ENCODE measurements at places on chromosomes 6 and 20.

GRCh38 chr20:48478370-48478769 is 349.4 kb downstream of the PREX1 start:
- H3K36me3 ChIP-seq: no peaks in the 10 kb centered on the region
- H3K27me3 ChIP-seq: peaks cover 29% of the 10 kb centered on the region
- H3K4me1 ChIP-seq: peaks cover 2% of the 10 kb centered on the region
- H3K27ac ChIP-seq: no peak overlapping the region

DNA sequence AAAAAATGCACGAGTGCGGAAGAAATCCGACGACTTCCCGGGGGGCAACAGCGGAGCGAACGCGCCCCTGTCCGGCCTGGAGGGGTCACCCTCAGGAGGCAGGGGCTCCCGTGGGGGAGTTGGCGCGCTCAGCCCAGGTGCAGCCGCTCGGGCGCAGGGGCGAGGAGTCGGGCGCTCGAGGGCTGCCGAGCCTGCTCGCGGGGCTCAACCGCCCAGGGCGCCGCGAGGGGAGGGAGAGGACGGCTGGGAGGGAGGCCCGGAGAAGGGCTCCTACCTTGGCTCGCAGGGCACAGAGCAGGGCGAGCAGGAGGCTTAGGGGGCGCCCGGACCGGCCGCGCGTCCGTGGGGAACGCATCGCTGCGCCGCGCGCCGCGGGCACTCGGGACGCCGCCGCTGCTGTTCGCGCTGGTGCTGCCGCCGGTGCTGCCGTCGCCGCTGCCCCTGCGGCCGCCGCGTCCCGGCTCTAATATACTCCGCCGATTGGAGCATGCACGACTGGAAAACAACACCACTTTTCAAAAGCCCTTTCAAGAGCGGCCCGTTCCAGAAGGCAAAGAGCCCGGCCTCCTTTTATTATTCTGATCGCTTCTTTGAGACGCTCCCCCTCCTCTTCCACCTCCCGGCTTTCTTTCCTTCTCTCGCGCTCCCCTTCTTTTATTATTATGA is 490 bp downstream of the JAG1 start:
- H3K27me3 ChIP-seq: peaks cover 81% of the 10 kb centered on the region
- peak overlapping the region; percentile 92 for H3K4me3 ChIP-seq
- peaks cover 31% of the 10 kb centered on the region for H3K4me1 ChIP-seq
- peak; percentile 9 for DNase-seq

DNA sequence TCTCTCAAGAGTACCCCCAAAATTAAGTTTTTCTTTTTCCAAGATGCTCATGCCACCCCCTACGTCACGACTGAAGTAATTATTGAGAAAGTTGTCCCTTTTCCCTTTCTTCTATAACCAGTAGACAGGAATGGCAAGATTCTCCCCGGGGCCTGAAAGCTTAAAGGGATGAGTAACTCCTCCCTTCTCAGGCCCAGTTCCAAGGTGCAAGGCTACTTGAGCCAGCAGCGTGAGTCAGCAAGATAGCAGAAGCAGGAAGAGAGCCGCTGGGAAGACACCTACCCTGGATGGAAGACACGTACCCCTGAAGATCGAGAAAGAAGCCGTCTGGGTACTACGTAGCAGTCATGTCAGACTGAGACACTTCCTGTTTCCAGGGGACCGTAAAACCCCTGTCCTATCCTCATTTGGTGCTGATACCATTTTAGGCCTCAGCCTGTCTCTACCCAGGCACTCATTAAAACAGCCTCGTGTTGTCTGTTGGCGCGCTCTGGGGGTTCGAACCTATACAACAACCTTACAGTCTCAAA is 241.0 kb downstream of the ADGRG6 start:
- peaks cover 5% of the 10 kb centered on the region for H3K27me3 ChIP-seq
- no peaks in the 10 kb centered on the region for H3K36me3 ChIP-seq
- DNase-seq: no peak

DNA sequence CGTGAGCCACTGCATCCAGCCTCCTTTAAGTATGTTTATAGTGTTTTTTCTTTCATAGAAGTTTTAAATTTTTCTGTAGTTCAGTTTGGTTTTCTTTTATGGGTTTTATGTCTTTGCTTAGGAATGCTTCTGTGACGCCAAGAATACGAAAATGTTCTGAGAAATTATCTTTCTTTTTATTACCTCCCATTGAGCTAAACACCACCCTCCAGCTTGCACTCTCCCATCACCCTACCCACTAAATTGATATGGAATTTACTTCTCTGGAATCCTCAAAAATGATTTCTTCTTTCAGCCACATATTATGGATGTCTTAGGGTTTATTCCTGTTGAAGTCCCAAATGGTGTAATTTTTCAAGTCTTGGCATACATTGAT is 38.1 kb downstream of the JARID2 start:
- DNase-seq: no peak
- H3K4me3 ChIP-seq: no peak overlapping the region
- H3K27ac ChIP-seq: no peak overlapping the region

DNA sequence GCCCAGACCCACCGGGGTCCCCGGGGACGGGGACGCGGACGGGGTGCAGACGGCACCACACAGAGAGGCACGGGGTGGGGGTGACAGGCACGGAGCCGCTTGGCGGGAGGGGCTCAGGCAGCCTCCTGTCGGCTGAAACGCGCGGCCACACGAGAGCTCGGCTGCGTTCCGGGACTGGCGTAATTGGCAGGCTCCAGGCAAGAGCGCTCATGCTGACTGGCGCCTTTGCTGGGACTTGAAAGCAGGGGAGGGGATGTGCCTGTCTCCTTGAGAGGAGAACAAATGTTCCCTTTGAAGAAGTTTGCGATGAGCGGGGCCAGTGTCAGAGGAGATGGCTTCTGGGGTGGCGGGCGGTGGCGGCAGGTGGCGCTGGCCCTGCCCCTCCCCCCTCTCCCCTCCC is 25.8 kb downstream of the BHLHE23 start:
- H3K27ac ChIP-seq: no peak overlapping the region
- no peak overlapping the region for H3K4me3 ChIP-seq
- peaks cover 58% of the 10 kb centered on the region for H3K4me1 ChIP-seq
- no peak for DNase-seq
- peaks cover 71% of the 10 kb centered on the region for H3K27me3 ChIP-seq

DNA sequence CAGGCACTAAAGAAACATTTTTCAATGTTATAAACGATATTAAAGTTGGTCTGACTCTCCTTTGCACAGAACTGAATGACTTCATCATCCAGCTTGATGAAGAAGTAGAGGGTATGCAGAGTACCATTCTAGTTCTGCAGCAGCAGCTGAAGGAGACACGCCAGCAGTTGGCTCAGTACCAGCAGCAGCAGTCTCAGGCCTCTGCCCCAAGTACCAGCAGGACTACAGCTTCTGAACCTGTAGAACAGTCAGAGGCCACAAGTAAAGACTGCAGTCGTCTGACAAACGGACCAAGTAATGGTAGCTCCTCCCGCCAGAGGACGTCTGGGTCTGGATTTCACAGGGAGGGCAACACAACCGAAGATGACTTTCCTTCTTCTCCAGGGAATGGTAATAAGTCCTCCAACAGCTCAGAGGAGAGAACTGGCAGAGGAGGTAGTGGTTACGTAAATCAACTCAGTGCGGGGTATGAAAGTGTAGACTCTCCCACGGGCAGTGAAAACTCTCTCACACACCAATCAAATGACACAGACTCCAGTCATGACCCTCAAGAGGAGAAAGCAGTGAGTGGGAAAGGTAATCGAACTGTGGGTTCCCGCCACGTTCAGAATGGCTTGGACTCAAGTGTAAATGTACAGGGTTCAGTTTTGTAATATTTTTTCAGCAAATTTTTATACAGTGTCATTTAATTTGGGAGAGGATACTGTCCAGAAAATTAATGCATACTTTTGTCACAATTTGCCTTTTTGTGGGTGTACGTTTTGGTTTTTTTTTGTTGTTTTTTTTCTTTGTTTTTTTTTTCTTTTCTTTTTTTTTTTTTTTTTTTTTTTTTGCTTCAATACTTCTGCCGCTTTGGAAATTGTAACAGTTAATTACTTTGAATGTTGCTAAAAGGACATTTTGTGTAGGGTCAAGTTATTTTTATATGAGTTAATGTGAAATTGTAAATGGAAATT is 6.6 kb upstream of the ACAT2 start:
- peaks cover 23% of the 10 kb centered on the region for H3K4me1 ChIP-seq
- no peak overlapping the region for H3K4me3 ChIP-seq
- no peaks in the 10 kb centered on the region for H3K27me3 ChIP-seq
- peaks cover 50% of the 10 kb centered on the region for H3K36me3 ChIP-seq

DNA sequence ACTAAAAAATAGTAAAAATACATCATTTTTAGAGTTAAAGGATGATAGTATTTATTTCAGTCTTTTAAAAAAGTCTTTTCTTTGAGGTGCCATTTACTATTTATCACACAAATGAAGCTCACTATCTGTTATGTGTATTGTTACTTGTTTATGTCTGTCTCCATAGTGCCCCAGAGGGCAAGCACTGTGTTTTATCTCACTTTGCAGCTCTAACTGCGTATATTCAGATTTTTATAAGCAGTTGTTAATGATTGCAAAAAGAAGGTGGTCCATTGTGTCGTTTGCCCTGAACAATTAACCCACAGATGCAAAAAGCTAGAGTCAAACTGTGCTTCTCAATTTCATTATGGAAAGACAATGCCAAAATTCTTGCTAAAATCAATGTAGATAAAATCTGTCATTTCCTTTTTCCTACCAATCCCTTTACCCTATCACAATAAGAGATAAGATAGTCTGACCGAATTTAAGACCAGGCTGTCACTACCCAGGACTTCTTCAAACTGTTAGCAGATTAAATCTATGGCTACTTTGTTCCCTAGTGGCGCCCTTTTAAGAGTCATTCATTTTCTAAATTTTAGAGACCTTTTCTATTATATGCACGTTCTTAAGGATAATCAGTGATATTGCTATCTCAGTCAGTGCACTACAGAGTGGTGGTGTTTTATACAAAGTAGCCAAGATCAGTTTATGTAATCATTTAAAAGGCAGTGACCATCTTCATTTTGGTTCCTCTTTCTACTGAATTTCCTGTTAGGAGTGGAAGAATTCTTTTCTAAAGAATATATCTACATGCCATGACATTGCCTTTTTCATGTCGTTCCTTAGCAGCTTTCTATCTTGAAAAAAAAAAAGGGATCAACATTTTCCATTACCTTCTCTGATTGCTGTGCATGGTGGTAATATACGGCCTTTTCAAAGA is 133.1 kb upstream of the PRDM1 start:
- H3K4me1 ChIP-seq: no peaks in the 10 kb centered on the region
- no peak for DNase-seq
- peaks cover 13% of the 10 kb centered on the region for H3K27me3 ChIP-seq
- H3K36me3 ChIP-seq: no peaks in the 10 kb centered on the region
- H3K27ac ChIP-seq: no peak overlapping the region
- H3K4me3 ChIP-seq: no peak overlapping the region

- H3K36me3 ChIP-seq: peaks cover 25% of the 10 kb centered on the region
- H3K4me3 ChIP-seq: no peak overlapping the region
- no peak for DNase-seq
- H3K27me3 ChIP-seq: no peaks in the 10 kb centered on the region
- peaks cover 4% of the 10 kb centered on the region for H3K4me1 ChIP-seq
Observed at GRCh38 chr6:88823998-88824397, 139.4 kb downstream of the RNGTT start.

DNA sequence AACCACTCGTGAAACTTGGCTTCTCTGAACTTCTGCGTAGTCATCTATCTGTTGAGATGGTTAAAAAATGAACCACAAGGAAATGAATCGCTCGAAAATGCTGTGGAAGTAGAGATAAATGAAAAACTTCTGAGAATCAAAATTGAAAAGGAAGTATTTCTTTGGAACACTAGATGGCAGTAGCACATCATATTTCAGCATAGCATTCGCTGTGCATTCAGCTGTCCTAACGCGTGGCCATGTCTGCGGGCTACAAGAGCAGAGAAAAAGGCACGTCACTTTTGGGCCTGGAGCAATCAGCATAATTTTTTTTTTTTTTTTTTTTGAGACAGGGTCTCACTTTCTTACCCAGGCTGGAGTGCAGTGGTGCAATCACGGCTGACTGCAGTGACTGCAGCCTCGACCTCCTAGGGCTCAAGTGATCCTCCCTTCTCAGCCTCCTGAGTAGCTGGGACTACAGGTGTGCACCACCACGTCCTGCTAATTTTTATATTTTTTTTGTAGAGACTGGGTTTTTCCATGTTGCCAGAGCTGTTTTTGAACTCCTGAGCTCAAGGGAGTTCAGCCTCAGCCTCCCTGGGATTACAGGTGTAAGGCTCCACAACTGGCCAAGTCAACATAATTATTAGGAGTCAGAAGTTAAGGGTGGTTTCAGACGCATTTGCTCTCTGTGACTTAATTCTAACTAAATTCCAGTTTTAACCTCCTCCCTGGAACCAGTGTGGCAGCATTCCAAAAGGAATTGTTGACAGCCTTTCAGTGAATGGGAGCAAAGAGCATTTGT is 8.8 kb upstream of the PERP start:
- no peak overlapping the region for H3K27ac ChIP-seq
- H3K4me1 ChIP-seq: peaks cover 9% of the 10 kb centered on the region
- H3K4me3 ChIP-seq: no peak overlapping the region

- H3K36me3 ChIP-seq: peaks cover 2% of the 10 kb centered on the region
- H3K27me3 ChIP-seq: no peaks in the 10 kb centered on the region
- no peak overlapping the region for H3K4me3 ChIP-seq
- H3K4me1 ChIP-seq: peaks cover 15% of the 10 kb centered on the region
Observed at GRCh38 chr20:63529180-63529860, 7.9 kb downstream of the PTK6 start.

GRCh38 chr6:34600101-34600500 is 44.0 kb upstream of the SPDEF start:
- DNase-seq: no peak
- H3K27ac ChIP-seq: no peak overlapping the region
- H3K4me3 ChIP-seq: no peak overlapping the region
- peaks cover 19% of the 10 kb centered on the region for H3K36me3 ChIP-seq
- H3K4me1 ChIP-seq: peaks cover 22% of the 10 kb centered on the region
- no peaks in the 10 kb centered on the region for H3K27me3 ChIP-seq

DNA sequence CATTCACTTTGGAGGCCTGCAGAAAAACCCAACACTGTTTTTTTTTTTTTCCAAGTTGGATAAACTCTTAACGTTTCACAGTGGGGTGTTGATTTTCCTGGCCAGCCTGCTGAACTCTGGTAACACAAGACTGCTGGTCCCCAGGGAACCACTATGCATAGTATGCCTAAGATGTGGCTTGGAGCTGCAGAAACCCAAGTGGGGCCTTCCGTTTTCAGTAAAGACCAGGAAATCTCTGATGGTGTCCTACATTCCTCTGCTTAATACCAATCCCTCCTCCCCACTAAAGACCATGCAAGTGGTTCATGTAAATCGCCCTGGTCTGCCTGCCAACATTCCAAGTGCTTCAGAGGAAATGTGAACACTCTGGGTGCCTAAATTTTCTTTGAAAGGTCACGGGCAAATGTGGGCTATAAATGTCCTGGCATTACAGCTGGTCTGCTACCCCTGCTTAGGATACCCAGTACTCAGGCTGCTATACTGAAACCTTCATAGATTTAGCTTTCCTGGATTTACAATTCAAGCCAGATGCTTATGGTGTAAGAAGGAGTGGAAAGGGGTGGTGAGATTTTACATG is 615.4 kb downstream of the MAFB start:
- H3K36me3 ChIP-seq: no peaks in the 10 kb centered on the region
- H3K27me3 ChIP-seq: no peaks in the 10 kb centered on the region
- no peak for DNase-seq
- H3K4me3 ChIP-seq: no peak overlapping the region
- H3K4me1 ChIP-seq: no peaks in the 10 kb centered on the region

DNA sequence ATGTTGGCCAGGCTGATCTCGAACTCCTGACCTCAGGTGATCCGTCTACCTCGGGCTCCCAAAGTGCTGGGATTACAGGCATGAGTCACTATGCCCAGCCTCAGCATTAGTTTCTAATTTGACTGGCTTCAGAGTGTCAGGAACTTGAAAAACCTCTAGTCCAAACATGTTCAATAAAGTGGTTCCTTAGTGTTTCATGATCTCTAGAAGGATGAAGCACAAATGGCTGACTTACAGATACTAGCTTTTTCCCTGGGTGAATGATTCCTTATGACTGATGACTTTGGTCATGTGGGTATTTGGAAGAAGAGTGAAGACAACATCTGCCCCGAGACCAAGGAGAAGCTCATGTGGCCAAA is 16.4 kb downstream of the GLYATL3 start:
- H3K27ac ChIP-seq: no peak overlapping the region
- H3K36me3 ChIP-seq: no peaks in the 10 kb centered on the region
